ENCODE measurements at places on chromosomes 1 and 21.
A peak's percentile ranks its signal among the peaks of the same experiment; 100 is the strongest.

DNA sequence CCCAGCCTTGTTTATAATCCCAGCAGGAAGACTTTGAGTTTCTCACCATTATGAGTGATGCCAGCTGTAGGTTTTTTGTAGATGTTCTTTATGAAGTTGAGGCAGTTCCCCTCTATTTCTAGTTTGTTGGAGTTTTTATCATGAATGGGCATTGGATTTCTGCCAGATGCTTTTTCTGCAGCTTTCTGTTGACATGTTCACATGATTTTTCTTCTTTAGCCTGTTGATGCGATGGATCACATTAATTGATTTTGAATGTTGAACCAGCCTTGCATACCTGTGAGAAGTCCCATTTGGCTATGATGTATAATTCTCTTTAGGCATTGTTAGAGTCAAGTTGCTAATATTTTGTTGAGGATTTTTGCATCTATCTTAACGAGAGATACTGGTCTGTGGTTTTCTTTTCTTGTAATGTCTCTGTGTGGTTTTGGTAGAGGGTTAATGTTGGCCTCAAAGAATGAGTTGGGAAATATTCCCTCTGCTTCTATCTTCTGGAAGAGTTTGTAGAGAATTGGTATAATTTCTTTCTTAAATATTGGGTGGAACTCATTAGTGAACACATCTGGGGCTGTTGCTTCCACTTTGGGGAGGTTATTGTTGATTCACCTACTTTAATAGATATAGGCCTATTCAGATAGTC, 33.2 kb downstream of the ZBTB40 start:
- no peak for DNase-seq

- no peak for DNase-seq
These were observed 21.5 kb downstream of the AK2 start for GRCh38 chr1:33015216-33015615.

DNA sequence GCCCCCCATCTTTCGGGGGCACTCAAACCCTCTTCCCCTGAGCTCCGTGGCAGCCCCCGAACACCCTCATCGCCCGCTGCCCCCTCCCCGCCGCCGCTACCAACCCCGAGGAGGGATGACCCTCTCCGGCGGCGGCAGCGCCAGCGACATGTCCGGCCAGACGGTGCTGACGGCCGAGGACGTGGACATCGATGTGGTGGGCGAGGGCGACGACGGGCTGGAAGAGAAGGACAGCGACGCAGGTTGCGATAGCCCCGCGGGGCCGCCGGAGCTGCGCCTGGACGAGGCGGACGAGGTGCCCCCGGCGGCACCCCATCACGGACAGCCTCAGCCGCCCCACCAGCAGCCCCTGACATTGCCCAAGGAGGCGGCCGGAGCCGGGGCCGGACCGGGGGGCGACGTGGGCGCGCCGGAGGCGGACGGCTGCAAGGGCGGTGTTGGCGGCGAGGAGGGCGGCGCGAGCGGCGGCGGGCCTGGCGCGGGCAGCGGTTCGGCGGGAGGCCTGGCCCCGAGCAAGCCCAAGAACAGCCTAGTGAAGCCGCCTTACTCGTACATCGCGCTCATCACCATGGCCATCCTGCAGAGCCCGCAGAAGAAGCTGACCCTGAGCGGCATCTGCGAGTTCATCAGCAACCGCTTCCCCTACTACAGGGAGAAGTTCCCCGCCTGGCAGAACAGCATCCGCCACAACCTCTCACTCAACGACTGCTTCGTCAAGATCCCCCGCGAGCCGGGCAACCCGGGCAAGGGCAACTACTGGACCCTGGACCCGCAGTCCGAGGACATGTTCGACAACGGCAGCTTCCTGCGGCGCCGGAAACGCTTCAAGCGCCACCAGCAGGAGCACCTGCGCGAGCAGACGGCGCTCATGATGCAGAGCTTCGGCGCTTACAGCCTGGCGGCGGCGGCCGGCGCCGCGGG, 837 bp downstream of the FOXD3 start:
- peak; percentile 25 for DNase-seq

DNA sequence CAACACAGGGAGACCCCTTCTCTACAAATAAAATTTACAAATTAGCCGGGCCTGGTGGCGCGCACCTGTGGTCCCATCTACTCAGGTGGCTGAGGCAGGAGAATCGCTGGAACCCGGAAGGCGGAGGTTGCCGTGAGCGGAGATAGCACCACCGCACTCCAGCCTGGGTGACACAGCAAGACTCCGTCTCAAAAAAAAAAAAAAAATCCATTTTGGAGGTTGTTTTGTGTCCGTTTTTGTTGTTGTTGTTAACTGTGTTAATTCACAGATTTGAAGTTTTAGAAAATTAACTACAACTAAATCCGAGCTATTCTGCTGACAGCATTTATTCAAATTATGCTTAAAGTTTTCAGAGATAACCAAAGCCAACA, 618 bp downstream of the CLCC1 start:
- peak; percentile 13 for DNase-seq

- no peak for DNase-seq
These were observed 114.2 kb downstream of the SIPA1L2 start for GRCh38 chr1:232515706-232516105.

- DNase-seq: no peak
These were observed 41.5 kb downstream of the LRRC53 start for GRCh38 chr1:74470936-74471335.

DNA sequence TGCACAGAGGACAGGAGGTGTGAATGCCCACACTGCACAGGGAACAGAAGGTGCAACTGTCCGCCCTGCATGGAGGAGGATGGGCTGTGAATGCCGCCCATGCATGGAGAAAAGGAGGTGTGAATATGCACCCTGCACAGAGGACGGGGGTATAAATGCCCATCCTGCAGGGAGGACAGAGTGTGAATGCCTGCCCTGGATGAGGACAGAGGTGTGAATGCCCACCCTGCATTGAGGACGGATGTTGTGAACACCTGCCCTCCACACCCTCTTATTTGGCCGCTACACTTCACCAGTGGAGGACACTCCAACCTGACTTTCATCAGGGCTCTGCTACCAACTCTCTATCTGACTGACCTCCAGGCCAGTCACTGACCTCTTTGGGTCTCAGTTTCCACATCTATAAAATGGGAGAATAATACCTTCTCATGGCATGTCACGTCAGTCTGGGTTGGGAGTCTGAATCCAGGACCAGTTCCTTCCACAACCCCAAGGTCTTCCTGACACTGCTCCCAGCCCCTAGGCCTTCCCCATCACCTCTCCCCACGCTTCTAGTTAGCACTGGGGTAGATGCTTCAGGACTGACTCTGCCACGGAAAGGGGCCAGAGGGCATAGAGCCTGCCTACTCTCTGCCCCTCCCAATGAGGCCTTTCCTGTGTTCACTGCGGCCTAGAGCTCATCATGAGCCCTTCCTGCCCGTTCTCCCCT, 28.4 kb downstream of the ZBTB17 start:
- no peak for DNase-seq

DNA sequence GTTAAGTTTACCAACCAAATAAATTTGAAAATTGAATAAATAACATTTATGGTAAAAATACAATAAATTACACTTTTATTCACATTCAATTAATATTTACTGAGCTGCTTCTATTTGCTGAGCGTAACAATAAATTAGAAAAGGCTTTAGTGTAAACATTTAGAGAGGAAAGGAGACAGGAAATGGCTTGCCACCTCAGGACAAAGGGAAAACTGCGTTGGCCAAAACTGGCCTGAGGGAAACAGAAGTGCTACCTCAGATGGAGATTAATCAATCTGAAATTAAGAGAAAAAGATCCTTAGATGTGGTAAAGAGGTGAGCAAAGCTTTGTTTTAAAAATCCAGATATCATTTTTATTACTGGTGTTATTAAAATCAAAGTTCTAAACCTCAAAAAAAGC, 128.0 kb downstream of the SLC44A5 start:
- no peak for DNase-seq

DNA sequence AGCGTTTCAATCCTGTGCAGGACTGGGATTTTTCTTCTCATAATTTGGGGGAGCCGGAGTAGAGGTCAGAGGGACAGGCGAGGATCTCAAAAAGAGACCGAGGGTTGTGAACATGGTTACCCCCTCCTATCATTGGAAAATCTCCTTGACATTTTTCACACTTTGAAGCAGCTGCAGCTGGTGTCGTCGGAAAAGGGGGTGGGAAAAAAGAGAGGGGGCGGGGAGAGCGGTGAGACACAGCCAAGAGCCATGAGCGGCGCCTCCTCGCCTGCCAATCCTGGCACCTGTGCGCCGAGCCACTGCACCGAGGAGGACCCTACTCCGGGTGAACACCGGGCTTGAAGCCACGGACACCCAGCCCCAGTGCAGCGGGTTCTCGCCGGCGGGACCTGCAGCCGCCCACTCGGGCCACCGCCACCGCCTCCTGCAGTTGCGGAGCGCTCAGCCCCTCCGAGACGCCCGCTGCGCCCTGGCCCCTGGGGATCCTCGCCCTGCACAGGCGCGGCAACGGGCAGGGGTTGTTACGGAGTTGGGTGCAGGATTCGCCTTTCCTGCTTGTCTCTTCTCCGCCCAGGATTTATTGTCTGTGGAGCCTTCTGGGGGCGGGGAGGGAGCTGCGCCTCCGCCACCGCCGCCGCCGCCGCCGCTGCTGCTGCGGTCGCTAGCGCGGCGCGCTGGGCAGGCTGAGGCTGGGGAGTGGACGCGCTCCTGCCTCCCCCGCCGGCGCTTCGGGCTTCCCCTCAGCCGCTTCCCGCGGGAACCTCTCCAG, at the start of gene LRRC7:
Gene LRRC7 (plus strand): TSS at position 271 of the 769 bp plus-strand sequence. CDS start 718 bp downstream, outside the sequence.
- no peak for DNase-seq

DNA sequence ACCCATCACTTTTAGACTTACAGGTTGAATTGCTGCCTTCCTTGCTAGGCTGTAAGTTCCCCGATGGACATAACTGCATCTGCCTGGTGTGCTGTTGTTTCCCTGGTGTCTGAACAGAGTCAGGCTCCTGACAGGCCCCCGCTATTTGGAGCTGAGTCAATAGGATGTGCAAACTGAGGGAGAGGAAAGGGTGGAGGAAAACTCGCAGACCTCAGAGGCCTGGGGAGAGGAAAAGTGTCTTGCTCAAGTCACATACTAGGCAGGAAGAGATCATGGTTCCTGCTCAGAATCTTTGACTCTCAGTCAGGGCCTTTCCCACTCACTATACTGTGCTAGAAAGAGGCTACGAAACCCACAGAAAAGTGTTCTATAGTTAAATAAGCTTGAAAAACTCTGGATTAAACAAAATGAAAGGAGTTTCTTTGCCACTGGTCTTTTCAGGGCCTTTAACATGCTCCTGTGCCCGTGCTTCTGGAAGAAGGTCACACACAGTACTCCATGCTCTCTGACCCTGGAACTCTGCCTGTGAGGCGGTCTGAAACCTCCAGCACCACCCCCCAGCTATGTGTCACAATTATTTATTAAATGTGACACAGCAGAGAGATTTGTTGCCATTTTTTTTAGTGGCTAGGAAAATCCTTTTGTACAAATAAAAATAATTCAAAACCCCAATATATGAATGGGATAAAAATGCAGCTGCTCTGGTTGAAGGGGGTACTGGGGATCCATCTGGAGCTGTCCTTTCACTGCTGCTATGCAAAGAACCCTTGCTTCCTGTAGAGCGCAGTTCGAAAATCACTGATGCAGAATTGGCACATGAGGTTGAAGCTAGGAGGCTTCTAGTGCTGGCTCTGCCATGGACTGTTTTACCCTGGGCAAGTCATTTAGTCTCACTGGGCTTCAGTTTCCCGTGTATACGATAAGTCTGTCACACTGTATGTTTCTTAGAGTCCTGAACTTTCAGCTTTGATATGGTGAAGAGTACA, 20.1 kb upstream of the CDCP2 start:
- DNase-seq: no peak

GRCh38 chr1:221672965-221673364, 68.9 kb downstream of the DUSP10 start:
- DNase-seq: no peak

- no peak for DNase-seq
These were observed 164.6 kb downstream of the KCTD3 start for GRCh38 chr1:215731699-215732098.

GRCh38 chr1:47963568-47964358, 33.4 kb downstream of the TRABD2B start:
- no peak for DNase-seq

- DNase-seq: no peak
These were observed 39.2 kb upstream of the GRIK1 start for GRCh38 chr21:29979043-29979442.

- no peak for DNase-seq
These were observed 139.7 kb upstream of the ETV3 start for GRCh38 chr1:157277913-157278312.

GRCh38 chr1:62057641-62058290, 136.9 kb upstream of the L1TD1 start:
- no peak for DNase-seq

- no peak for DNase-seq
These were observed 4.2 kb downstream of the LY9 start for GRCh38 chr1:160800142-160800541.

- no peak for DNase-seq
These were observed 139.7 kb downstream of the TSEN15 start for GRCh38 chr1:184191181-184191621.

DNA sequence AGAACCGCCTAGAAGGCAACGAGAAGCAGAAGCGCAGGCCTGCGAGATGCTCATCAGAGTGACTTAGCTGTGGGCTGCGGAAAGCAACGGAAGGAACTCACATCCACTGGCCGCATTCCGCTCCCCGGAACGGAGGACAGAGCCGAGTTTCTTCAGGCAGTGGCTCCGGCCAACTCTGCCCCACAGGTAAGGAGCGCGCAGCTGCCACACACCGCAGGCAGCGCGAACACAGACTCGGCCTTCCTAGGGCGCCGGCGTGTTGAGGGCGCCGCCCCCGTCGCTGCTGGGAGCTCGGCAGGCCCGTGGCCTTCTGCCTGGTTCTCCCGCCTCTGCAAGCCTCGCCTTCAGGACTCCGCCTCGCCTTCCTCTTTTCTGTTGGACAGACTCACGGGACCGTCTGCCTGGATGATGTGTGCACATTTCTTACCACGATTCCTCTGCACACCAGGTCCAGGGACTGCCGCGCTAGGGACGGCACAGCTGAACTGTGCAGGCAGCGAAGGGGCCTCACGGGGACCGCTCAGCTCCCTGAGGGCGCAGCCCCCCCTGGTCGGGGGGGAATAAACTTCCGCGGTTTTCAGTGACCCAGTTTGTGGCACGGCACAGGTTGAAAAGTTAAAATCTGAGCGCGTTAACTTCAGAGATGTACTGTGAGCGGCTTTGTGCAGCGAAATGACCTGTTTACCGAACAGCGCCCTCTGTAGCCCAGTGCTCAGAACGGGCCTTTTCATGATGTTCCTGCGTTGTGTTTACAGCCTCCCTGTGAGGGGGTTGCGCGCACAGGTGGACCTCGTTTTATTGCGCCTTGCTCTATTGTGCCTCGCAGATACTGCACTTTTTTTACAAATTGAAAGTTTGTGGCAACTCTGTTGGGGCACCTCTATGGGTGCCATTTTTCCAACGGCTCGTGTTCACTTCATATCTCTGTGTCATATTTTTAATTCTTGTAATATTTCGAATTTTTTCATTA, 15.8 kb downstream of the TCP10L start:
- peak; percentile 78 for DNase-seq

- DNase-seq: no peak
These were observed 17.4 kb downstream of the TNFRSF1B start for GRCh38 chr1:12184008-12184681.

DNA sequence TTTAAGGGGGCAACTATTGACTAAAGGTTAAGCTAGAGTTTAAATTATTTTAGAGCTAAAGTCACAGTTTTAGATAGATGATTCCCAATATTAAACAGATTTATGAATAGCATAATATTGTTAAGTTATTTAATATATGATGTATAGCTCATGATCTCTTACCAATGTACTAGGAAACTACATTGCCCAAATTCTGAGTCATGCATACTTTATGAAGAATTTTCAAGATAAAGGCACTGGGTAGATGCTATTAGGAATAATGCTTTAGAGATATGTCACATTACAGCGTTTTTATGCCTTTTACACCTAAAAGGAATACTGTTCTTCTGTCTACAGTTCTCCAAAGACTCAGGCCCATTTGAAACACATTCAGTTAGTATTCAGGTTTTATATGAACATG, 215.1 kb downstream of the NCAM2 start:
- no peak for DNase-seq

- DNase-seq: no peak
These were observed 398.1 kb downstream of the MATN1 start for GRCh38 chr1:30325085-30325935.
